ENCODE measurements at places on chromosomes 11 and 22.

DNA sequence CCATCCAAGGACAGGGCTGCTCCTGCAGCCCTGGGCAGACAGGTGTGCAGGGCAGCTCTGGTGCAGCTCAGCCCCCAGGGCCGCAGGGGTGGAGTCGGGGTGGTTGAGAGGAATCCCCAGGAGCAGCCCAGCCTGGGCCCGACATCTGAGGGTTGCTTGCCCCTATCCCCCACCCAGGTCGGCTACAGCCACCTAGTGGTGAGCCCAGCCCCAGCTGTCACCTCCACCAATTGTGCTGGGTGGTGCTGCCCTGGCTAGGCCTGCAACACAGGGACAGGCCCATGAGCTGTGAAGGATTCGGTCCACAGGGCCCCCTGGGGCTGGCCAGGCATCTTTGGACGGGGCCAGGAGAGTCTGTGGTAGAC is 29.6 kb downstream of the RTN4R start:
- DNase-seq = no peak

DNA sequence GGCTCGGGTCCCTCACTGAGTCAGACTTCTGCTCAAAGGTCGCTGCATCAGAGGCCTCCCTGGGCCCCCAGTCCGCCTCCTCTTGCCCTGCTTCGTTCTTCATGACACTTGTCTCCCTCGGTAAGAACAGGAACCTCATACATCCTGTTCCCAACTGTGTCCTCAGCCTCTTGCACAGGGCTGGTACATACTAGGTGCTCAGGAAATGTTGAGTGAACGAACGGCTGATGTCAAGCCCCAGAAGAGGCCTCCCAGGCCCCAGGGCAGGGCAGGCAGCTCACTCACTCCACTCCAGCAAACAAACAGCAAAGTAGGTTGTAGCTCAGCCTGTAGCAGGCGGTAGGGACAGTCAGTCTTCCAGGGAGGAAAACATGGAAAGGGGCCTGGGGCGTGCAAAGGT is 17.2 kb downstream of the SYNGR1 start:
- no peak for DNase-seq

DNA sequence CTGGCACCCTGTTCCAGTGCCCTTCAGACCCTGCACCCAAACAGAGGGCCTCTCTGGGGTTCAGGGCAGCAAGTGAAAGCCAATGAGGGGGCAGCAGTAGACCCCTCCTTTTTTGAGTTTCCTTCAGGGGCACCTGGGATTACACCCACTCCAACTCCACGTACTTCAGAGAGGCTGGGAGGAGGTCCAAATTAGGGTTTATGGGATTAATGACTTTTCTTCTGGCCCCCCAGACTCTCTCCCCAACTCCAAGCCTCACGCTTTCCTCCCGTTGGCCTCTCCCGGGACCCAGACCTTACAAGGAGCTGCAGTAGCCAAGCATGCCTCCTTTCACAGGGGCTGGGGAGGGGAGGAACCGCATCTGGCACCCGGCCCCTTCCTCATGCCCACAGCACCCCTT is 101.7 kb downstream of the NECTIN1 start:
- DNase-seq = no peak

GRCh38 chr11:44556735-44557409 is 8.6 kb upstream of the CD82 start:
- no peak for DNase-seq

- DNase-seq = no peak
Observed at GRCh38 chr11:132187814-132188213, 817.4 kb downstream of the NTM start.

- DNase-seq = no peak
Observed at GRCh38 chr11:34105957-34106504, 602 bp downstream of the NAT10 start.

GRCh38 chr11:17791144-17791543 is 56.6 kb downstream of the KCNC1 start:
- no peak for DNase-seq

DNA sequence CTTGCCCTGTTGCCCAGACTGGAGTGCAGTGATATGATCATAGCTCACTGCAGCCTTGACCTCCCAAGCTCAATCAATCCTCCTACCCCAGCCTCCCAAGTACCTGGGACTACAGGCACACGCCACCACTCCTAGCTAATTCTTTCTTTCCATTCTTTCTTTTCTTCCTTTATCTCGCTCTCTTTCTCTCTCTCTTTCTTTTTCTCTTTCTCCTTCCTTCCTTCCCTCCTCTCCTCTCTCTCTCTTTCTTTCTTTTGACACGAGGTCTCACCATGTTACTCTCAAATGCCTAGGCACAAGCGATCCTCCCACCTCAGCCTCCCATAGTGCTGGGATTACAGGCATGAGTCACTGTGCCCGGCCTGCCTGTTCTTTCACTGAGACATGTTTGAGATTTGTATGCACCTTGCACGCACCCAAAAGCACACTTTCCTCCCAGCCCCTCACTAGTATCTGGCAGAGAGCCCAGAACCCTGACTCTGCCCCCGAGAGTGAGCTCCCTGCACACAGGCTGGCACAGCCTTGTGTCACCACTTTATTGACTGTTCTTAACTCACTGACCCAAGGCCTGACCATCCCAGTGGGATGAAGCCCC is 56.8 kb downstream of the CD6 start:
- DNase-seq = no peak

- no peak for DNase-seq
Observed at GRCh38 chr11:12822392-12823022, 148.3 kb downstream of the TEAD1 start.

GRCh38 chr11:15697437-15698236 is 582.9 kb downstream of the INSC start:
- no peak for DNase-seq

- no peak for DNase-seq
Observed at GRCh38 chr11:114606003-114606801, 10.6 kb upstream of the NXPE4 start.

DNA sequence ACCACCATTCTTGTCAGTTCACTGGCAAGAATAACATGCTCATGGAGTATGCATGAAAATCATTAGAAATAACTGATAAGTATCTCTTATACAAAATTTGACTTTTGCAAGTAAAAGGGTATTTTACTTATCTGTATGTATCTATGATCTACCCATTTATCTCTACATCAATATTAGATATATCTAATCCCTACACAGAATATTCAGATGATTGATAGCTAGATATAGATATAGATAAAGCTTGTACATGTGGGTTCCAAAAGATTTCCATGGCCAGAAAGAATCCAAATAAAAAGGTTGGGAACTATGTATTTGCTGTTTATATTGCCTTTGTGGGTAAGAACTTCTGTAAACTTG is 185.5 kb downstream of the MAML2 start:
- DNase-seq = no peak

DNA sequence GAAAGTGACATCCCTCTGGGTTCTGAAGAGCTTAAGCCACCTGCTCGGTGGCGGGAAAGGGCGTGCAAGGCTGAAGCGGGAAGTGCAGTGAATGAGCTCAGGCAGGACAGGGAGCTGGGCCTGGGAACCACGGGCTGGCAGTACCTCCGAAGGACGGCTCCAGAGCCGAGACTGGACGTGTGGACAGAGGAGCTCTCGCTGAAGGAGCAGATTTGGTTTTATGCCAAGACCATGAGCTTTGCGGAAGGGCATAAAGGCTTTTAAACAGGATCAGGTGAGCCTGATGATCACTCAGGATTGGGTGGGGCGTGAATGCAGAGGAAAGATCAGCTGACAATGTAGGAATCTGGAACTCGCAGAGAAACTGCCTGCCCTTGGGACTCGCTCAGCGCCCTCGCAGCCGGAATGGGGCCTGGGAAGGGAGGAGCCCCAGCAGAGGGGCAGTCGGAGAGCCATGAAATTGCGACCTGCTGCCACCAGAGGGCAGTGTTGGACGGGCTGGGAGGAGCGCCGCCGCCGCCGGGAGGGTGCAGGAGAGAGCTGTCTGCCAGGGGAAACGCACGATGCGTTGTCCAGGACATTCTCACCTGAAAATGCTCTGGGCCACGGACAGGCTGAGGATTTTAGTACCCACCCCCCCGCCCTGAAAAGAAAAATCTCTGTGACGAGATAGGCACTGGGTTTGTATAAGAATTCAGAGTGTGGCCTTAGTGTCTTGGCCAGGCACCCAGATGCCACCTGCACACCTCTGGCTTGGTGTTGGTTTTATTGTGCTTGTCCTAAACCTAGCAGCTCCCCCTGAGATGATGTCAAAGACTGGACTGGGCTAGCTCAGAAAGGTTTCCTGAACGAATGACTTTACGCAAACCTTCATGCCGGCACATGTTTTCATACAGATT is 324.4 kb downstream of the NTM start:
- DNase-seq = peak; percentile 30

DNA sequence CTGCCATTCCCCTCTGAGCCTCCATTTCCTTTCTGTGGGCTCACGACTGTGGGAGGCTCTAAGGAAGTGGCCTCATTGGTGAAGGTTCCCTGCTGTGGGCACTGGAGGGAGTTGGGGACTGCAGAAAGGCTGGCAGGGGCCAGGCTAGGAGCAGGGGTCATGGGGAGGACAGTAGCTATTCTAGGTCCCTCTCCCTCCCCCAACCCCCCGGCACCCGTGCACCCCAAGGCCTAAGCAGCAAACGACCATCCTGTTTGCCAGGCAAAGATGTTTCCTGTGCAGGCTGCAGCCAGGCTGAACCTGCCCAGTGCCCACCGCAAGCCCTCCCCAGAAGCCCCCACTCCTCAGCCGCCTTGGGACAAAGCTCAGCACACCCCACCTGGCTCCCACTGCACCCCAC is 189.4 kb downstream of the MN1 start:
- no peak for DNase-seq

GRCh38 chr11:7245341-7245740 is 6.4 kb upstream of the SYT9 start:
- no peak for DNase-seq

DNA sequence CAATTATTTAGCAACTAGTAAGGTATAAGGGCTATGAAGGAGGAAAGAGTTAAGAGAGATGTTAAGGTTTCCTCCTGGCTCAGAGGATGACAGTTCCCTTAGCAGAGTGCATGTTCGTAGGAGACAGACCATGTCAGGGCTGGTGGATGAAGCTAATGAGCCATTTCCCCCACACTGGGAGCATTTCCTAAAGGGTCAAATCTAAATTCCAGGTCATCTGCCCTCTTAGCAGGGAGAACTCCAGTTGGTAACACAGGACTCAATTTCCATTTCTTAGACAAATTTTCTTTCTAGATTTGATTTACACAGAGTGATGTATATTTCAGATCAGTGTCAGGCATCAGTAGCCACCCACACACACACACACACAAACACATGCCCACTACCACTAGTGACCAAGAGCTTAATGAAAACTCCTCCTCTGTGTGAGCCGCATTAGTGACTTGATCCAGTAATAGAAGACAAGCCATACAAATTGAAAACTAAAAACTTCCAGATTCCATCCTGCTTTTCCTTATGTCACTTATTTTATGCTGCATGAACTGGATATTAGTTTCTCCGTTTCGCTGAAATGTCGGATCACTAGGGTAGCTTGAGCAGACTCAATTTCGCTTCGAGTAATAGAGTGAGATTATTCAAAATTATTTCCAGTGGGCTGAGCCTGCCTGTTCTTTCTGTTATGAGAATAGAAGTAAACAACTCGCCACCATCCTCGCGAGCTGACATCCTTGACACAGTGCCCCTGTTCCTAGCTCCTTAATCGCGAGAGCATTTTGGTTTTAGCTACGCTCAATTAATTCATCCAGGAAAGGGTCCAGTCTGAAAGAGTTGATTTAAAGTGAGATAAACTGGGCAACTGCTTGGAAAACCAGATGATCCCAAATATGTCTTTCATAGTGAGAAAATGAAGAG is 582.6 kb downstream of the SOX6 start:
- DNase-seq = no peak

DNA sequence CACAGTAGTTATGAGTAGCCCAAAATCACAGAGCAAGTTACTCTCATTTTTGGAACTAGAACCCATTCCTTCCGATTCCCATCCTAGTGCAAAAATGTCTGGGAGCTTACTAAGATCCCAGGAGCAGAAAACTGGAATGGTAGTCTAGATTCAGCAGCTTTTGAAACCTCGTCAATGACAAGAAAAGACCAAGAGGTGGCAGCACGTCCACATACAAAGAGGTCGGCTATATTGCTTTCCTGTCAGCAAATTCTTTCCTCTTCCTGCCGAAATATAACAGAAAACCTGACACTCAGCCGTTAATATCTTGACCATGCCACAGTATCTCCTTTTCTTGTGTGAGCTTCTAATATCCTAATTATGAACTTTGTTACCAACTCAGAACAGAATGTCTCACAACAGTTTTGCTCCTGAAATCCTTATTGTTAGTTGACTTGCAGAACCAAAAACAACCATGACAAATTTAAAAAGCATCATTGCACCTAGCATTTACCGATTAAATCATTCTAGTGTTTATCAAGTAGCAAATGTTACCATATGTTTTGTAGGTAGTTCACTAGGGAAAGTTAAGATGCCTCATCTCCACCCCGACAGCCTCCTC is 92.8 kb upstream of the OR9G4 start:
- DNase-seq = no peak

DNA sequence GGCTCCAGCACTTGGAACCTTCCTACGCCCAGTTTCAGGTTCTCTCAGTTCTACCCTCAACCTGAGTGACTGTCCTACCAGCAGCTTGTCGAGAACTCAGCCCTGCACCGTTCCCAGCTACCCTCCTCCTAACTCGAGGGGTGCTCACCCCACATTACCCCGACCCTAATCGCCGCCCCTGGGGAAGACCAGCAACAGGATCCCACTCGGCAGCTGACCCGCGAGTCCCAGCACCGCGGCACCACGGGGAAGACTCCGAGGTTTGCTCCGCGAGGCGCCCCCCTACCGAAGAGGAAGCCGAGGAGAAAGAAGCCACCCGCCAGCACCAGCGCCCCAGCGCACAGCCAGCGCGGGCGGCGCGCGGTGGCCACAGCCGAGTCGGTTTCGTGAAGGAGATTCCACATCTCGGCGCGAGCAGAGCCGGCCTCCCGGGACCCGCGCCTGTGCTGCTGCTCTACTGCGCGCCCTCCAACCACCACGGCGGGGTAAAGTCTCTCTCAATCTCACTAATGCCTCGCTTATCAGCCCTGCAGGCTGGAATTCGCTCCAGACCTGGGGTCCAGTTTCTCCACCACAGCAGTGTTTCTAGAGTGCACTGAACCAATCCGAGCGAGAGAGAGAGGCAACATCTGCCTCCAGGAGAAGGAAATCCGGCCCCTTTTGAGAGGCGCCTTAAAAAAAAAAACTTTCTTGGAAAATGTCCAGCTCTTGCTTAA is at the start of gene FOLH1:
TSS of gene FOLH1 (minus strand) at position 597 of the 716 bp plus-strand sequence. CDS start at position 404, 193 bp downstream.
- DNase-seq = no peak

DNA sequence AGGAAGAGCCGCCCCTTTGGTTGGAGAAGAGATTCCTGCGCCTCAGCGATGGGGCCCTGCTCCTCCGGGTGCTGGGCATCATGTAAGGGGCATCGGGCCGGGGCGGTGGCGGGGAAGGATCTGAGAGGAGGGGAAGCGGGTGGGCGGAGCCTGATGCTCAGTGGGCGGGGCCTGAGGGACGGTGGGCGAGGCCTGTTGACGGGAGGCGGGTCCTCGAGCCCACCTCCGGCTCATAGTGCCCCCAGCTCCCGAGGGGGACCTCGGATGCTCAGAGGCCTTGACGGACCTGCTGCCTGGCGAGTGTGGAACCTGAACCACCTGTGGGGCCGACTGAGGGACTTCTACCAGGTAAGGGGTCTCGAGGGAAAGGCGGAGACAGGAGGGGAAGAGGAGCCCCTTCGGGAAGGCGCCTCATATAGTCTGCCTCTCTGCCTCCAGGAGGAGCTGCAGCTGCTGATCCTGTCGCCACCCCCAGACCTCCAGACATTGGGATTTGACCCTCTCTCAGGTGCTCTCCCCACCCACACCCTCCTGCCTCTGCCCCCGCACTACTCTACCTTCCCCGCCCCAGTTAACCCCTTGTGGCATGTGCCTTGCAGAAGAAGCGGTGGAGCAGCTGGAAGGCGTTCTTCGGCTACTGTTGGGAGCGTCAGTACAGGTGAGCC is 799 bp downstream of the CCDC88B start:
- no peak for DNase-seq

GRCh38 chr11:96102664-96103078 is 178.8 kb upstream of the MTMR2 start:
- no peak for DNase-seq
